ENCODE measurements at places on chromosomes 5 and 9.

DNA sequence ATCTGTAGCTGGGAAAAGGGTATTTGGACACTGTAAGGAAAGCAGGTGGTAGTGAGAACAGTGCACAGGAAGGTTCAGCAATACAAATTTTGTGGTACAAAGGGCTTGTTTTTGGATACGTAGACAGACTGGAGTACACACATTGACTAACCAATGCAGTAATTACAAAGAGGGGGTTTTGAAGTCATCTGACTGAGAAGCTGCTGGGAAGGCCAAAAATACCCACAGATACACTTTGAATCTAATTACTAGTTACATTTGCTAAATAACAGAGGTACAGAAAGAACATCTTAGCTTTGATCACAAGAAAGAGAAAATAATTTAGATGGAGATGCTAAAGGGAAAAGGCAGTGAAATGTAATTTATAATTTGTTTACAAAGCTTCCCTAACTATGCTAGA lies 45.9 kb downstream of the PKD2L2 start:
- no peak for DNase-seq

DNA sequence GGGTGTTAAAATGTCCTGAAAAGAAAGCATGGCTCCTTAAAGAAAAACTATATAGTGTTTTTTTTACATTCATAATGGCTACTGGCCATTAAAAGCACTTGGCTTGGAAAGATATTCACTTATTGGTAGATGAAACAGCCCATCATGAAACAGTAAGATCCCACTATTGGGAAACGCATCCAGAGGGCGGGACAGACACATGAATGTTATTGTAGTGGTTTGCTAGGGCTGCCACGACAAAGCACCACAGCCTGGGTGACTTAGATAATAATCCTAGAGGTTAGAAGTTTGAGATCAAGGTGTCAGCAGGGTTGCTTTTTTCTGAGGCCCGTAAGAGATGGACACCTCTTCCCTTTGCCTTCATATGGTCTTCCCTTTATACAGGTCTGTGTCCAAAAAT lies 139.4 kb upstream of the ANKH start:
- DNase-seq: no peak

GRCh38 chr5:62284946-62285891 lies 20.8 kb upstream of the KIF2A start:
- no peak for DNase-seq

- DNase-seq: peak; percentile 25
Observed at GRCh38 chr9:115690786-115691496, 462.6 kb upstream of the PAPPA start.

DNA sequence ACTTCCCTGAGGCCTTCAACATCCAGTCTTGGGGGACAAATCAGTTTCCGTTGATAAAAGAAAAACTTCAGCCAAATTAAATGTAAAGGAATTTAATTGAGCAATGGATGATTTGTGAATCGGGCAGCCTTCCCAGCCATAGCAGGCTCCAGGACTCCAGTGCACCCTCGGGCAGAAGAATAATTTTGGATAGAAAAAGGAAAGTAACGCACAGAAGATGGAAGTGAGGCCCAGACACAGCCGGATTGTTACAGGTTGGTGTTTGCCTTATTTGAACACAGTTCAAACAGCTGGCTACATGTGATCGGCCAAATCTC lies 19.1 kb downstream of the MRPL36 start:
- DNase-seq: no peak

GRCh38 chr5:147522435-147522834 lies 12.6 kb upstream of the DPYSL3 start:
- no peak for DNase-seq

DNA sequence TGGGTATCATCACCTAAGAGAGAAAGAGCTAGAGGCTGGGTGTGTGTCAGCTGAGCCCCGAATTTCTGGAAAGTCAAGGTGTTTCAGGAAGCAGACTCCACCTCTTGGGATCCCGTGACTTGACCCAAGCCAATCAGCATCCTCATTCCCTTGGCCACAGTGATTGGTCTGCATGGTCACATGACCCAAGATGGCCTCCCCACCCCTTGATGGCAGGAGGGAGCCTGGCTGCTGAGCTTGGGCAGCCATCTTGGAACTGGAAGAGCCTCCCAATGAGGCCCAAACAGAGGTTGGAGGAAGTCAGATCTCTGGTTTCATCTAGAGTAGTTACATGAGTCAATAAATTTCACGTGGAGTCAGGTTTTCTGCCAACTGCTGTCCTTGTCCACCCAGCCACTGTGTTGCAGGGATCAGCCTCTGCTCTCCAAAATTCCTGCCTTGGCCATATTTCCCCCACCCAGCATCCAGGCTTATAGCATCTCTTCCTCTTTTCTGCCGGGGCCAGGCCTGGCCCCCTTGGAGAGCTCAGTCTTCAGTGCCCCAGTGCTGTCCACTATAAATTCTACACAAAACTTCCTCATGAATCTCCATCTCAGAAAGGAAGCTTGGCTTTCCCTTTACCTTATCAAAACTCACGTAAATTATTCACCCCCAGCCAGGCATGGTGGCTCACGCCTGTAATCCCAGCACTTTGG lies 17.2 kb upstream of the SUSD3 start:
- DNase-seq: peak; percentile 45

GRCh38 chr5:146947181-146947941 lies 68.8 kb upstream of the PPP2R2B start:
- peak; percentile 4 for DNase-seq

DNA sequence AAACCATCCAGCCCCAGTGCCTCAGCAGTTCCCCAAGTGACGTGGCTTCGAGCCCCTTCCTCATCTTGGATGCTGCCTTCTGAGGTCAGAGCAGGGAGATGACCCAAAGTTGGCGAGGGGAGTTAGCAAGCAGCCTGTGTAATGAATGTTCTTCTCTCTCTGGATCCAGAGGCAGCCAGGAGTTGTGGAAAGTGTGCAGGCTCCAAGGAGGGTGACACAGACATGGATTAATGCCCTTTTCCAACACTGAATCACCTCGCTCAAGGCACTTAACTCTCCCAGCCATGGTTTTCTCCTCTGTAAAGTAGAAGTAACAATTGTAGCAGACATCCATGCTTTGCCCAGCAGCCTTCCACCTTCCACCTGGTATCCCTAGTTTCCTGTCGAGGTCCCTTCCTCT lies 64.6 kb upstream of the HAND1 start:
- no peak for DNase-seq

DNA sequence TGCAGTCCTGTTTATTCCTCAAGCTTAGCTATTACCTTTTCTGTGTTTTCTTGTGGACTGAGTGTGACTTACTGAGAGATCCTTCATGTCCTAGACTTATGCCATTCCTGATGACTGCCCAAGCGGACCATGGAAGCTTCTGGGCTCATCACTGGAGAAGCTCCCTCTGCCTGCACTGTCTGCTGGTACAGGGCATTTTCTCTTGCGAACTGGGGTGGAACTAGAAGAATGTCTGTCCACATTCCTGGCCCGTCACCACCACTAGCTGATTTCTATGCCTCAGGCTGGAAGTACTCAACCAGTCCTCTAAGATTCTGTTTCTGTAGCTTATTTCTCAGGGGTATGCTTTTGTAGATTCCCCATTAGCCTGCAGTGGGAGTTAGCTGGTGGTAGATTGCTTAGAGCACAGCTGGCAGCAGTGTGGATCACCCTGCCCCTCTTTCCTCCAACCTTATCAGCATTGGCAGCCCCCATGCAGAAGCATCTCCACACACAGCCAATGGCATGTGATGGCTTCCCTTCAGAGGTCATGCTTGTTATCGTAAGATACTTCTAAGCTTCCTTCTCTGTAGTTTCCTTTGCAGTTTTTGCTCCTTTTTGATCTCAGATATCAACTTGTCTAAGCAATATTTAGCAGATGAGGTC lies 12.4 kb downstream of the SLC36A1 start:
- peak; percentile 48 for DNase-seq

GRCh38 chr5:93612855-93613243 lies 29.8 kb downstream of the NR2F1 start:
- DNase-seq: no peak

GRCh38 chr5:157167214-157167621 lies 1.2 kb upstream of the GARIN3 start:
- peak; percentile 40 for DNase-seq

- DNase-seq: no peak
Observed at GRCh38 chr9:72529531-72529930, 8.1 kb downstream of the TMC1 start.

DNA sequence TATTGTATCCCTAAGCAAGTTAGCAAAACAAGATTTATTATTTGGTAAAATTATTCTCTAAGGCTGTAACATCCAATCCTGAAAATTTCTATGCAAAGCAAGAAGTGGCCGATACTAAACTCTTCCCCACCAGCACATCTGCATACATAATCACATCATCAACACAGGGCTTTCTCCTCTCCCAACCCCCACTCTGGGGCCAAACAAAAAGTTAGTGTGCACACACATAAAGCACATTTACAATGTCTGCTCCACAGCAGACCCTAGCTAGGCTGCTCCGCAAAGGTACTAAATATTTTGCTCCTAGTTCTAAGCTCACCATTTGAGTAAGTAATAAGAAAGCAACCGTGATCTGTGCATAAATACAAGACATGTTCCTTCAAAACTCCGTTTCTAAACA lies 3.6 kb downstream of the RNF130 start:
- DNase-seq: no peak
